Kidney tubule cell (primary cell): ENCODE measurements at places on chromosomes 6 and 20.

- DNase-seq = no peak
Observed at GRCh38 chr6:53888931-53889330, 94.1 kb downstream of the LRRC1 start.

GRCh38 chr6:4902363-4902762 lies 101.5 kb downstream of the RPP40 start:
- DNase-seq = no peak

- no peak for DNase-seq
Observed at GRCh38 chr6:39952167-39952566, 17.9 kb upstream of the MOCS1 start.

DNA sequence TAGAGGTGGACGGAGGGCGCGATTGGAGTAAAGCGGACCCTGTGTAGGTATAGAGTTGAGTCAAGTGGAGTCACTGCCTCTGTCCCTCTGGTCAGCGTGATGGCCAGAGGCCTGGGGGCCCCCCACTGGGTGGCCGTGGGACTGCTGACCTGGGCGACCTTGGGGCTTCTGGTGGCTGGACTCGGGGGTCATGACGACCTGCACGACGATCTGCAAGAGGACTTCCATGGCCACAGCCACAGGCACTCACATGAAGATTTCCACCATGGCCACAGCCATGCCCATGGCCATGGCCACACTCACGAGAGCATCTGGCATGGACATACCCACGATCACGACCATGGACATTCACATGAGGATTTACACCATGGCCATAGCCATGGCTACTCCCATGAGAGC lies 479 bp downstream of the SLC39A7 start:
- DNase-seq = no peak
